Activated CD4-positive, alpha-beta T cell treated with anti-CD3 and anti-CD28 coated beads, Interleukin-2, amount 50 U/mL, for 16 hours (primary cell): ENCODE measurements at places on chromosomes 3 and 15.

DNA sequence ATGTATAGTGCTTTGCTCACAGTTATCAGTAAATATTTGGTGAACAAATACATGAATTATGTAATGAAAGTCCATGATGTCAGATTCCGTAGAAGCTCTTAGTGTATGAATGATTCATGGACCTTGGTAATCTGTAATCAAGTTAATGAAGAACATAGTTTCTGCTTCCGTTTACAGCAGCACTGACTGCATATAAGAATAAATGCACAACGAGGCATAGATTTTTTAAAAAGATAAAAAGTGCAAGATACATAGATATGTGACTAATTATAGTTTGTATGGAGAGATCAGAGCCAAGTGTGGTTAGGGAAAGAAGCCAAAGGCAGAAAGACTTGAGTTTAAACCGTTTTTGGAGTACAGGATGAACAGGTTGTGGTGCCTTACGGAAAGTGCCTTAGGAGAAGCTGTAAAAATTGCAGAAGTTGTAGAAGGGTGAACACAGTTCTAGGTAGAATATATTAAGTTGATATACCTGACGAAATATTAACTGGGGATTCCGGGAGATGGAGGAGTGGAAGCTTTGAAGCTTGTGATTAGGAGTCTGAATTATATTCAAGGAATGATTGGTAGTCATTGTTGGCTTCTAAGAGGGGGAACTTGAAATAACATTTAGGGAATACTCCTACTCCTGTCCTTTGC lies 293.1 kb downstream of the NLGN1 start:
- DNase-seq, result no peak

DNA sequence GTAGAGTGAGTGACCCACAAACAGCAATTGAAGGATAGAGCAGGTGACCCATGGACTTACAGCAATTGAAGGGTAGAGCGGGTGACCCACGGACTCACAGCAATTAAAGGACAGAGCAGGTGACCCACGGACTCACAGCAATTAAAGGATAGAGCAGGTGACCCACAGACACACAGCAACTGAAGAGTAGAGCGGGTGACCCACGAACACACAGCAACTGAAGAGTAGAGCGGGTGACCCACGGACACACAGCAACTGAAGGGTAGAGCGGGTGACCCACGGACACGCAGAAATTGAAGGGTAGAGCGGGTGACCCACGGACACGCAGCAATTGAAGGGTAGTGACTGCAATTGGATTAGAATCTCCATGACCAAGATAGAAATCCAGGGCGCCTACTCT lies 9.8 kb upstream of the TNK2 start:
- no peak for DNase-seq

GRCh38 chr15:99478977-99479376 lies 86.8 kb upstream of the MEF2A start:
- no peak for DNase-seq

DNA sequence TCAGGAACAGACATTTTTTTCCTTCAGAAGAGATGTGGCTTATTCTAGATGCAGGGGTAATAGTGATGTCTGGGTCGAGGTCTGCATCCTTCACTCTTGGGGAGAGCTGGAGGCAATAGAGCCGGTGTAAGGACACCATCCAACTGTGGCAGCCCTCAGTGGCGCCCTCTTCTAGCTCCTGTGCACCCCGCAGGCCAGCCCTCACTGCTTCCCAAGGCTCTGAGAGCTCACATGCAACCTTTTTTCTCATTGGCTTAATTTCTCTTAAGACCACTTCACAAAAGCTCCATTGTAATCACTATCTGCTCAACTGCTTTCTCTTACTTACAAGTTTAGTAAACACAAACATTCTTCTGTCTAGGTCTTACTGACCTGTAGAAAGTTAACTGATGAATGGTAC lies 3.9 kb upstream of the VPS8 start:
- DNase-seq, result no peak

DNA sequence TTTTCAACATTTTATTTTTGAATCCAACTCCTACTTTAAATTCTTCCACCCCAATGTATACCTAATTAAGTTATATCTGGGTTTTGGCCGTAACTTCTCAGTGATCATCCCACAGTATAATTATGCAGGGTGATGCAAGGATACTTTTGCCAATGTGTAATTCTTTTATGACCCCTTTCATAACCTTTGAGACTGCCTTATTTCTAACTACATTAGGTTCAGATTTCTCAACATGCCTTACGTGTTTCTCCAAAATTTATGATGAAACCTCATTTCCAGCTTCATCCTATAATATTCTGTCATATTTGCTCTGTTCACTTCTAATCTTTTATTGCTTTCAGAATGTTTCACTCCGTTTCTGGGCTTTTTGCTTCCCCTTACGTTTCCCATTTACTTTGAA lies 1229.6 kb upstream of the ALCAM start:
- DNase-seq, result no peak

DNA sequence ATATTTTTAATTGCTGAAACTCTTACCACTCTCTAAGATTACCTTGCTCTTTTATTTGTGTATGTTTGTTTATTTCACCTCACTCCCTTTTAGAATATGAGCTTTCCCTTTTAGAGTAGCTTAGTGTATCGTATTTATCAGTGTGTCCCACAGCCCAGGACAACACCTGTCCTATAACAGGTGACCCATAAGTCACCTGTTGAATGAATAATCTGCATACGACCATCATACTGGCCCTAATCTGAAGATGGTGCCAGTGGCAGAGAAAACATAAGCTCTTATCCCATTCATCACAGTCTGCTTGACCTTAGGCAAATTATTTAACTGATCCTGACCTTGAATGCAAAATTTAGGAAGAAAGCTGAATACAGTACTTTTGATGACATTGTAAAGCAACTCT lies 254.6 kb upstream of the NR2F2 start:
- DNase-seq, result no peak

DNA sequence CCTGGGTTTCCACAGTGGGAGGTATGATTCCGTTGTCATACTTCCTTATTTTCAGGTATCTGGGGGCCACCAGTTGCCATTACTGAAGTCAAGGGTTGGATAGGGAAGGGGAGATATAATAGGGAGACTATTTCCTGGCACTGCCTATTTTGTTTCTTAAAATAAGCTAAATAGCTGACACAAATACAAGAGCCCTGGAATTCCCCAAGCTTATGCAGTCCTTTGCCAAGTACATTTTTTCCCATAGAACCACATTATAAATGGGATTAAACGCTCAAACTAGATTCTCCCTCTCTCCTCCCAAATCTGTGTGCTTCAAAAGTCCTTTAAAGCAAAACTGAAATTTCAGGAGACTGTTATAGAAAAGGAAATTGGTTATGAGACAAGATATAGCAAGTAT lies 68.7 kb downstream of the AP4E1 start:
- DNase-seq, result no peak

GRCh38 chr3:188088948-188089685 lies 64.8 kb upstream of the LPP start:
- DNase-seq, result no peak

DNA sequence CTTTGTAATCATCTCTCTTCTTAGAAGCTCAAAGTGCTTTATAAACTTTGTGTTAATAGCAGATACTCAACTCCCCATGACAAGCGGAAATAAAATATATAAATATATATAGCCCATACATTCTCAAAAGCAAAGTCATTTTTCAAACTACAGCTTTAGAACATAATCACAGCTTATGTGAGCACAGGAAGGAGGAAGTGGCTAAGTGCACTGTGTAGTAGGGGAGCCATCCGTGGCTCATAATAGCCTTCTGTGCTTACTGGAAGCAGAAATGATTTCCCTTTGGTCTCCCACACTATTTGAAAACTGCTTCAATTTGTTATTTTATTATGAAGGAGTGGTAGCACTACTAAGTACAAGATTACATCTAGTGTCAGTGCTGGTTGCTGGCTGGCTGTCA lies 151.4 kb upstream of the ARL6 start:
- DNase-seq, result no peak

DNA sequence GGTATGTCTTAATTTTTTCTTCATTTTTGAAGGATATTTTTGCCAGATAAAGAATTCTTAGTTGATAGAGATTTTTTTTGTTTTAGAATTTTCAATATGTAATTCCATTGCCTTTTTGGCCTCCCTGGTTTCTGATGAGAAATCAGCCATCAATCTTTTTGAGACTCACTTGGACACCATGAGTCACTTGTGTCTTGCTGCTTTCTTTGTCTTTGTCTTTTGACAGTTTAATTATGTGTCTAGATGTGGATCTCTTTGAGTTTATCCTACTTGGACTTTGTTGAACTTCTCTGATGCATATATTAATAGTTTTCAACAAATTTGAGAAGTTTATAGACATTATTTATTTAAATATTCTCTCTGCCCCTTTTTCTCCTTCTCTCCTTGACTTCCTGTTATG lies 34.7 kb upstream of the AQP9 start:
- no peak for DNase-seq

DNA sequence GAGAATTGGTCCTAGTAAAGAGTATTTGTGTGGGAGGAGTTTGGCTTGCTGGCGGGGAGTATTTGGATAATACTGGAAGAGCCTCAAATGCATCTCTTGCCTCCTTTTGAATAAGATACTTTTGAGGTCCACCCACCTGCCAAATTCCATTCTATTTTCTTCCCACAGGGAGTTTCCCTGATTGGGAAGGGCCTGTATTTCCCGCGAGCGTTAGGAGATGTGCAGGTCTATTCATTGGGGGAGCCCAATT lies 406 bp upstream of the RASA2 start:
- DNase-seq, result no peak

GRCh38 chr3:129032716-129033115 lies 27.9 kb upstream of the GP9 start:
- DNase-seq, result no peak

- no peak for DNase-seq
Measured at GRCh38 chr15:67156834-67157233, 91.4 kb downstream of the SMAD3 start.

DNA sequence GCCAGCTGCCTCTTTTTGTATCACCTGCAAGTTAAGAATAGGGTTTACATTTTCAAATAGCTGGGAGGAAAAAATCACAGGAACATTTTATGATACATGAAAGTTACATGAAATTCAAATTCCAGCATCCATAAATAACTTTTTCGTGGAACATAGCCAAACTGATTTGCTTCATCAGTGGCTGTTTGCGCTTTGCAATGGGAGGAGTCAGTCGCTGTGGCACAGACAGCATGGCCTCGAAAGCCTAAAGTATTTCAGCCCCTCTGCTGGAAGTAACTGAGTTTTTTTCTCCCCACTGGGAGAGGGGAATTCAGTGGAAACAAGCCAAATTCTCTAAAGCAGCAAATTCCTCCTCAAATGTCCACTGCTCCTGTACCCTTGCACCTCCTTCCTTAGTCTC lies 271.9 kb downstream of the SUCLG2 start:
- DNase-seq, result no peak

DNA sequence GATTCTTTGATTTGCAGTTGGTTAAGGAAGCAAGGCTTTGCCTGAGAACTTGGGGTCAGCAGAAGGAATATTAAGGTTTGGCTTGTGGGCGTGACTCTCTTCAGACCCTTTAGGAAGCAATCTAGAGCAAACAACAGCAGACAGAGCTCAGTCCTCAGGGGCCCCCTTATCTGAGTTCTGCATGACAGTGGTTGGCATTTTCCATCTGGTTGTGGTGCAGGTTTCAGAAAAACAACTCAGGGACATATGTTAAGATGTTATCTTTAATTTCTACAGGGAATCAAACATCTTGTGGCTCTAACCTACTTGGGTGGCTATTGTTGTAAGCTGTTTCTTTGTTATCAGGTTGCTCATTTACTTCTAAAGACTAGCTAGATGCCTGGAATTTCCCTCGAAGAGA lies 141.4 kb downstream of the VPS8 start:
- no peak for DNase-seq

DNA sequence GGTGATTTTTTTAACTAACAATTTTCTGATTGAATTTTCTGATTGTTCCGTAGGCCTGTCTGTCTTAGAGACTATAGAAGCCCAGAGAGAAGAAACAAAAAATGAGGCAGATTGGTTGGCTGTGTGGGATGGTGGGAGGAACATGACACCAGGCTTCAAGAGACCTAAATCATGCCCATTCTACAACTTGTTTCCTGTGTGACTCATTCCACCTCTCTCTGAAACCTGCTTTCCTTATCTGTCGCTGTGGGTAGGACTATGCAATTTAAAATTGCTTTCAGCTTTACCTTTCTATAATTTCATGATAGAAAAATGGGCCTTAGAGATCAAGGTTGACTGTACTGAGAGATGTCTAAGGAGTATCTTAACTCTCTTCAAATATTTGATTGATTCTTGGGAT lies 44.5 kb downstream of the OXNAD1 start:
- peak; percentile 92 for DNase-seq

DNA sequence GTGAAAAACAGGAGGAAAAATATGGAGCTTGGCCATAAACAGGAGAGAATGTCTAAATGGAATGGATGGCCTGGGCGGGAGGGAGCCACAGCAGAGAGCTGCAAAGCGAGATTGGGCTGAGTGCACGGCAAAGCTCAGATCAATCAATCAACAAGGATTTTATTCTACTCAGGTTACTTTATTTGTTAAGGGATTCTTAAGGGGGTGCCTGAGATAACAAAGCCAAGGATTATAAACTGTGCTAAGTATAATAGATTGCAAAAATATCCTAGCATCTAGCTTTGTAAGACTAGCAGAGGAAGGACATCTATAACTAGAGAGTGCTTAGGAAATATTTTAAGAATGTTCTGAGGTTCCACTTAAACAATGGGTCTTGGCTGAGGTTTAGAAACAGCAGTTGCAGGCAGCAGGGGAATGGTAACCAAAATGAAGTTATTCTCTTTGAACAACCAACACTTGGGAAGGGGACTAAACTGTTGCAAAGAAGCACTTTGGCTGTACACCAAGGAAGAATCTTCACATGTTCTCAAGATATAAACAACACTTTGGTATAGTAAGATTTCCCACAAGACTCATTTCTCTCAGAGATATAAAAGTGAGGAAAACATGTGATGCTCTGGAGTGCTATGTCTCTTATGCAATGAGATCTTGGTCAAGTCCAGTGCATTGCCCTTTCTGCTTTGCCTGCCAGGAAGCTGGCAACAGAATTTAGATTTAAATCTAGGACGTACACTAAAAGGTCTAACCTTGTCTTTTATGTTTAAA lies 35.5 kb downstream of the TMEM212 start:
- DNase-seq, result no peak

GRCh38 chr3:131216801-131217200 lies 164.8 kb upstream of the NUDT16 start:
- DNase-seq, result no peak

DNA sequence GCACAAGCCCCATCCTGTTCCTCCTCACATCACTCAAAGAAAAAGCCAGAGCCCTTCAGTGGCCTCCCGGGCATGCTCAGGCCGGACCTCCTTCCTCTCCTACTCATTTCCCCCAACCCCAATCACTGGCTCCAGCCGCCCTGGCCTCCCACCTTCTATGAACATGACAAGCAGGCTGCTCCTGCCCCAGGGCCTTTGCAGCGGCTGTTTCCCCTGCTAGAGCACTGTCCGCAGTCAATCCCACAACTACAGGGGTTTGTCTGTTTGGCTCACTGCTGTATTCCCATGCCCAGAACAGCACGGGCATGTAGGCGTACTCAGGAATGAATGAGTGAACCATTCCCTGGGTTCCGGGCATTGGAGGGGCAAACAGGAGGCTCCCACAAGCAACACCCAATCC lies 139.8 kb upstream of the PRR20G start:
- no peak for DNase-seq
